CD4-positive, CD25-positive, alpha-beta regulatory T cell (primary cell): ENCODE measurements at places on chromosomes 1 and 21. TPM values are rescaled to one million over a fixed set of nuclear protein-coding genes. Genes with fewer than 3 reads are reported as not detected.

DNA sequence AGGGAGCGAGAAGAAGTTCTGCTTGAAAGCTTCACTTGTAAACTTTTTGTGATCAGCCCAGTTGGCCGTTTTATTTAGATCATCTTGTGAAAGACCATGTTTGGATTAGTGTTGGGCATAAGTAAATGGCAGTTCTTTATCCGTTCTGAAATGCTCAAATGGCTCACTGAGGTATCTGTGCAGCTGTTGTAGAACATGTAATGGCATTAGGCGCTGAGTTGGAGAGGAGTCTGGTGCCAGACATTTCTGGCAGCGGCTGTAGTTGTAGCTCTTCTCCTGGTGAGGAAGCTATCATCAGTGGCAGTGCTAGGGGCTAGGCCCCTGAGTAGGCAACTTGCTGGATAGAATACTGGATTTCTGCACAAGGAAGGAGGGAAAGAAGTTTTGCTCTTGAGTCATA, 321.6 kb downstream of the LMO4 start:
- no peak for DNase-seq

GRCh38 chr1:156663178-156663577, 14.0 kb downstream of the NES start:
- no peak for DNase-seq

GRCh38 chr1:31867546-31867945, 51.7 kb upstream of the SPOCD1 start:
- DNase-seq, result no peak

EXOSC10 gene
- 81.7 TPM for total RNA-seq

STK40 gene
- 30.1 TPM for total RNA-seq

MLLT11 gene
- total RNA-seq, result 3.9 TPM

DNA sequence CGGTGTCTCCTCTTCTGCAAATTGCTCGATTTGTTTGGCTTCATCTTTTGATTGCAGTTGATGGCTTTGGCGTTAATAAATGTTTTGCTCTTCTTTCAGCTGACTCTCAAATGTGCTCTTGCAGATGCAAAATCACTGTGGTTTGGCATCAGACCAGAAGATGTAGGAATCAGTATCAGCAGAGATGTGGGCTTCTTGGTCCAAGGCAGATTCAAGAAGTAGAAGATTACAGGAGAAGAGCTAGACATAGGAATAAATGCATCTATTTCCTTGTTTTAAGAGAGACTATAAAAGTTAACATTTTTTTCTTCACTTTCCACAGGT, 59.8 kb upstream of the BACH1 start:
- DNase-seq, result no peak

ADAM30 gene
- total RNA-seq, result not detected

- no peak for DNase-seq
Measured at GRCh38 chr1:205258719-205259118, 31.0 kb downstream of the TMCC2 start.

GBP2 gene
- total RNA-seq, result 233 TPM

SH2D1B gene
- total RNA-seq, result not detected

SPRR3 gene
- not detected for total RNA-seq

DNA sequence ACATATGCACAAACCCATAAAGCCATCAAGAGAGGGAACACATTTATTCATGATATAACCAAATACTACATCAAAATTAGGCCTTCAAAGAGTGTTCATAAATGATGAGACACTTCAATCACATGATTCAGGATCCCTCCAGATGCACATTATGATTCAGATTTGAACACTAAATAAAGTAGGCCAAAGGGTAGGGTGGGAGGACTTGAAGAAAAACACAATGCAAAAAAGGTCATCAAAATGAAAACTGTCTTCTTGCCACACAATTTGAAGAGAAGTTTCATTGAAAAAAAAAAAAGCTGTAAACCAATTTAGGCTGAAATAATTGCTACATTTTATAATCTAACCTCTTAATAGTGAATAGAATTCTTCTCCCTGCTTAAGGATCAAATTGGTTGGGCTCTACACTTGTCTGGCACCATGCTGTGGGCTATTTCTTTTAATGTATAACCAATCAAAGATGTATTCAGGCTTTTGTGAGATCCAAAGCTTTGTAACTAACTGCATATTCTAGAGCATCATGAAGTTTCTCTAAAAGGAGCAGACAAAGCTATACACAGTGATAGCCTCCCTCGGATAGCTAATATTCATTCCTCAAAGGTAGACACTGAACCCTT, 58.1 kb downstream of the ZSWIM5 start:
- no peak for DNase-seq

DNA sequence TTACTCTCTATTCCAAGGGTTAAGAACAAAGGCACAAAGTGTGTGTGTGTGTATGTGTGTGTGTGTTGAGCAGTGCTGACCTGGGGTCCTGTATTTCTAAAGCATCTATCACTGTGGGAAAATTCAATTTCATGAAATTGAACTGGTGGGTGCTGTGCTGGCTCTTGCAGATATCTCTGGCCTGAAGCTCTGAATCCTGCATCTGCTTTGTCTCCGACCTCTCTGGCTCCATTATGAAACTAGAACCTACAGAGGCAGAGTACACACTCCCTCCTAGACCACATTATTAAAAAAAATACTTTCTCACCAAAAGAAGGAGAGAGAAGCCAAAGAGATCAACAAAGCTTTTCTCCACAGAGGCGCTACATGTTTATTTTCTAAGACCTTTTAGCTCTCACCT, 88.4 kb upstream of the PDE4B start:
- DNase-seq, result no peak

DNA sequence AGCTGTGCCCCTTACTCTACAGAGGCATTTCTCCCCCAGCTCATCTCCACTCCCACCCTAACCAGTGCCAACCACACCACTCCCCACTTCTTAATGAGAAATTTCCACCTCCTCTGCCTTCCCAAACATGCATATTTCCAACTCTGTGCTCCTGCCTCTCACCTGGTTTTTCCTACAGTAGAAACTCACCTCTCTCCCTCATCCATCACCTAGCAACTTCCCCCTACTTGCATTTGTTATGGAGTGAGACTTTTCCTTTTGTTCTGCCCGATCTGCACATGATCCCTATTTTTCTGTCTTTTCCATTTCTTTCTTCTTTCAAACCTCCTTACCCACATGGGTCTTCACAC, 11.9 kb downstream of the RGS8 start:
- no peak for DNase-seq

PDPN gene
- total RNA-seq, result not detected

RGS13 gene
- 0.32 TPM for total RNA-seq

LCE1D gene
- not detected for total RNA-seq

- no peak for DNase-seq
Measured at GRCh38 chr1:154807048-154807591, 63.0 kb downstream of the KCNN3 start.

GRCh38 chr21:33026878-33027400, 1.2 kb downstream of the OLIG2 start:
- no peak for DNase-seq

DENND1B gene
- 45.5 TPM for total RNA-seq

ITGB2 gene
- 411 TPM for total RNA-seq

GRCh38 chr21:43361127-43361492, 65.8 kb downstream of the SIK1 start:
- peak; percentile 51 for DNase-seq

- no peak for DNase-seq
Measured at GRCh38 chr1:243286409-243287122, 30.7 kb downstream of the SDCCAG8 start.

GRCh38 chr1:181656491-181656890, 173.2 kb downstream of the CACNA1E start:
- DNase-seq, result no peak

ETV3L gene
- not detected for total RNA-seq

GRCh38 chr1:176033881-176034280, 173.2 kb downstream of the COP1 start:
- DNase-seq, result no peak

LCE1E gene
- total RNA-seq, result not detected

DNA sequence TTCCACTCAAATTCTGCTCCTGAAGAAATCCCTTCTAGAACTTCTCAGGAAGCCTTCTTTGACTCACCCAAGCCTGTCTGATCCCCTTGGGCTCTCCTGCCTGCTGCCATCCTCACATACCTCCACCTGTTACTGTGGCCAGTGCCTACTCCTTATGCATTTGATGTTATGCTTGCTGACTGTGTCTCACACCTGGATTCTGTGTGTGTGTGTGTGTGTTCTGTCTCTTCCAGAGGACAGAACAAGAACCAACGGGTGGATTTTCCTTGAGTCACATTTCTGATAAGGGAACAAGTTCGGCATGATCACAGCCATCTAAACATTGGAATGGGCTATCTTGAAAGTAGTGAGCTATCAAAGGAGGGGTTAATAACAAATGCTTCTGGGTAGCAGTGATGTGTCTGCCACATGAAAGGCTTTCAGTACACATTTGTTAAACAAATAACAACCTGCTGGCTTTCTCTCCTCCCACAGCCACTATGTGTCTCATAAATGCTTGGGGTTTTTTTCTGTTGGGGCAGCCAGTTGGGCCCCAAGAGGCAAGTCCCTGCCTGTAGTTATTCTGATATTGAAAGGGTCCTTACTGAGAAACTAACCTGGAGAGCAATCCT, 8.9 kb upstream of the GPR37L1 start:
- DNase-seq, result no peak

DNA sequence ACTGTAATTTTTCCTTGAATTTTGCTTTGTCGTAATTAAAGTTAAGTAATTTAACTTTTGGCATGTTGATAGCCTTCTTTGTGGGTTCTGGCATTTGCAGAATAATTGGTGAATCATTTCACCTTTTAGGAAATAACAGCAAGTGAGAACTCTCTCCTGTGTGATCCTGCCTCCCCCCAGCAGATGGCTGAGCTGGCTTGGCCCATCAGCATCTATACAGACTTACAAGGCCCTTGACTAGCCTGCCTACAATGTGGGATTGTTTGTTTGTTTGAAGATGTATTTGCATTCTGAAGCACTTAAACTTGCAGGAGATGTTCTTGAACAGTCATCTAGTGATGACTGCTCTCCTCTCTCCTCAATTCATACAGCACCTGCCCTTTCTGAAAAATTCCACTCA, 55.9 kb downstream of the MACO1 start:
- DNase-seq, result peak; percentile 13

UBL4B gene
- not detected for total RNA-seq

CYP2J2 gene
- not detected for total RNA-seq

L1TD1 gene
- total RNA-seq, result not detected

DNA sequence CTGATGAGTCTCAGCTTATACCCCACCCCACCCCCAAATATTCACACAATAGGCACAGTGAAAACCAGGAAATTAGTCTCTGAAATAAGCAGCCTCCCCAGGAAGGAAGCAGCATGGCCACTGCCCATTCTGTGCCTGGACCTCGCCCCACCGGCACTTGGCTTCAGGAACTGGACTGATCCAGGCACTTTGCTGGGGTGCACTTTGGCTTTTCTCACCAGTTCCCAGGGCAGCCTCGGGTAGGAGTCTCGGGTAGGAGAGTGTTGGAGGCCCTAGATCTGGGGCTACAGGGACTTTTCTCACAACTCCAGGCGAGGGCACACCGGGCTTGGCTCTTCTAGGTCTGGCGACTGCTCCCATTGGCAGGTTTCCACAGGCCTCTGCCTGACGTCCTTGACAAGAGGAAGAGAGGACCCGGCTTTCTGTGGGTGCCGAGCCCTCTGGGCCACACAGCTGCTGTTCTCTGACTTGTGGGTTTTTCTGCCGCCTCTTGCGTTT, 18.7 kb downstream of the ADARB1 start:
- no peak for DNase-seq

GRCh38 chr21:14842601-14843000, 222.2 kb downstream of the NRIP1 start:
- no peak for DNase-seq

ICOSLG gene
- 22.6 TPM for total RNA-seq

LRRC71 gene
- not detected for total RNA-seq

- no peak for DNase-seq
Measured at GRCh38 chr1:241821363-241821762, 26.6 kb upstream of the EXO1 start.

- no peak for DNase-seq
Measured at GRCh38 chr1:89149229-89149628, 23.3 kb upstream of the GBP2 start.

GRCh38 chr1:147273409-147274336, 31.2 kb downstream of the CHD1L start:
- DNase-seq, result peak; percentile 44

DNA sequence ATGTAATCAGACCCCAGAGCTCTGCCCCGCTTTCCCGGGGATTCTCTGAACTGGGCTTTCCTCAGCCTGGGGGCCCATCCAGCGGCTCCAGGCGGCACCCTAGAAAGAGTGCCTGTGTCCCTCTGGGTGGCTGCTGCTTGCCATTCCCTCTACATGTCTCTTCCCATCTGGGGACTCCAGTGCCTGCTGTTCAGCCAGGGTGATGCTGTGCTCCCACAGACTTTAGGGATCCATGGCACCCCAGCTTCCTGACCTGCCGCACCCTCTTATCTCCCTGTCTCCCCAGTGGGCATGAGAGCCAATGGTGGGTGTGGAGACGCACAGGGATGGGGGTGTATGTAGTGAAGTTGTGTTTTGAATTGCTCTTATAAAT, 16.2 kb downstream of the TRAPPC10 start:
- no peak for DNase-seq

GRCh38 chr1:211830055-211830327, 572 bp downstream of the LPGAT1 start:
- peak; percentile 24 for DNase-seq

FCRL3 gene
- total RNA-seq, result 24.8 TPM

LCE3E gene
- not detected for total RNA-seq

DNA sequence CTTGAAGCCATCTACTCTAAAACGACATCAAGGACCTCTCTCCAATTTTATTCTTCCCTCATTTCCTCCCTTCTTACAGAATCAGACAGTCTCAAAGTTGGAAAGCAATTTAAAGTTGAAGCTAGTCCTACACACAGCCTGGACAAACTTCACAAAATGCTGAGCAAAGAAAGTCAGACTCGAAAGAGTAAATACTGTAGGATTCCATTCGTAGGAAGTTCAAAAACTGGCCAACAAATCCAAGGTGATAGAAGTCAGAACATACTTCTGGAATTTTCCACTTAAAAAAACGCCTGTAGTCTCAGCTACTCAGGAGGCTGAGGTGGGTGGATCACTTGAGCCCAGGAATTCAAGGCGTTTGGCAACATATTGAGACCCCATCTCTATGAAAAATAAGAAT, 19.6 kb downstream of the SYF2 start:
- no peak for DNase-seq

DEDD gene
- total RNA-seq, result 40.9 TPM
